ENCODE measurements at places on chromosomes 1 and 21.

DNA sequence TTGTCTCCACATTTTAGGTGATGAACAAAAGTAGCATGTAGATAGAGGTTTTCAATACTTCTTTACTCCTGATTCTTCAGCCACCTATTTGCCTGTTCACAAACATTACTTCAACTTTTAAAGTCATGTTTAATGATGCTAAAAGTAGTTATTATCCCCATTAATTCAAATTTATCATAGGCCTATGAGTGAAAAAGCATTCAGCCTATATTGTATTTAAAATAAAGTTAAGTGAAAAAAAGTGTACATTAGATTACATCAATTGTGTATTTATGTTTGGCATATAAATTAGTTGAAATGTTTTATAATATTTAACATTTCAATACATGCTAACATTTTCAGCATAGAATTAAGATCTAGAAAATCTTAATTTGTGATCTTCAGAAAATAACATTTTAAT lies 10.5 kb downstream of the CDKN2C start:
- no peak for DNase-seq

- DNase-seq: peak; percentile 81
These were observed 120.0 kb downstream of the SETD4 start for GRCh38 chr21:35940074-35940927.

GRCh38 chr1:108106775-108107174 lies 93.4 kb downstream of the SLC25A24 start:
- DNase-seq: no peak

DNA sequence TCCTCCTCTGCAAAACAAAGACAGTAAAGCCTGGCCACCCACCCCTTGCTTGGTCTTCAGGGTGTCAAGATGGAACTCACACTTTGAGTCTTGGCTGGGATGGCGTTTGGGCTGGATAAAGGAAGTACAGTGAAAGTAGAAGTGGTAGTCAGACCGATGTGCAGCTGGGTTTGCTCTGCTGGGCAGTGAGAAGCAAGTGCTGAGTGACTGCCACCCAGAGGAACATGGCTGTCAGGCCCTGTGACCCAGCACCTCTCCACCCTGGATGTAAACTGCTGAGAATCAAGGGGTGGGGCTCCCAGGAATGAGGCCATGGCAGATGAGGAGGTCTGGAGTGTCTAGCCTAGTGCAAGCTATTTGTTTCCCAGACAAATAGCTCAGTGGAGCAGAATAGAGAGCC lies 51.2 kb downstream of the POFUT2 start:
- DNase-seq: no peak

GRCh38 chr1:221316491-221317056 lies 425.3 kb downstream of the DUSP10 start:
- no peak for DNase-seq

DNA sequence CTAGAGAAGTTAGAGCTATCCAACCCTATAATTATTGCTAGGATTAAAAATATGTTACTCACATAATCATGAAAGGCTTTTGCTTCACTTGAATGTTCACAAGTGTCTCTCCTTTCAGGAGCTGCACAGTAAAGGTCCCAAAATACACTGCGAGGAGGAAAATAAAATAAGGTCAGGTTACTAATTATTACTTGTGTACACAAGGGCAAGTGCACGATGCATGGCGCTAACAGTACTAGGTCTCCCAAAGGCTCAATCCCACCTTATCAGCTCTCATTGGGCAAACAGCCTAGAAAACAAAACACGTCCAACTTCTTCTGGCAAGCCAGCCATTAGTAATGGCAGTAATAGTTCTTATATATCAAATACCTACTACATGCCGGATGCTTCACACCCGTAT lies 4.4 kb downstream of the SSBP3 start:
- peak; percentile 34 for DNase-seq

GRCh38 chr1:41689558-41689981 lies 205.1 kb upstream of the EDN2 start:
- no peak for DNase-seq

DNA sequence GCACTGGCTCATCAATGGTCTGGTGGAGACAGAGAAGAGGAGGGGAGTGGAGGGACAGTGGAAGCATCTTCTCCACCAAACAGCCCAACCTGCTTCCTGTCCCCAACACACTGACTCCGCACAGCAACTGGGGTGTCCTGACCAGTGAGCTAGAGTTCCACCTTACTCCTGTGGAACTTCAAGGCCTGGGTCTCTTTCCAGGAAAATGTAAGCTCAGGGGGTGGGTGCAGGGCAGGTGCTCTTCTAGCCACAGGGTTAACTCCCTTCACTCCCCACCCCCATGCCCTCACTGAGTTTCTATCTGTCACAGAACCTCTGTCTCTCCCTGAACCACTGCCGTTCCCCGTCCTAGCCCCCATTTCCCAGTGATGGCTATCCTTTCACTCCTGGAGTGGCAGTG lies 876 bp downstream of the MOB3C start:
- DNase-seq: no peak

DNA sequence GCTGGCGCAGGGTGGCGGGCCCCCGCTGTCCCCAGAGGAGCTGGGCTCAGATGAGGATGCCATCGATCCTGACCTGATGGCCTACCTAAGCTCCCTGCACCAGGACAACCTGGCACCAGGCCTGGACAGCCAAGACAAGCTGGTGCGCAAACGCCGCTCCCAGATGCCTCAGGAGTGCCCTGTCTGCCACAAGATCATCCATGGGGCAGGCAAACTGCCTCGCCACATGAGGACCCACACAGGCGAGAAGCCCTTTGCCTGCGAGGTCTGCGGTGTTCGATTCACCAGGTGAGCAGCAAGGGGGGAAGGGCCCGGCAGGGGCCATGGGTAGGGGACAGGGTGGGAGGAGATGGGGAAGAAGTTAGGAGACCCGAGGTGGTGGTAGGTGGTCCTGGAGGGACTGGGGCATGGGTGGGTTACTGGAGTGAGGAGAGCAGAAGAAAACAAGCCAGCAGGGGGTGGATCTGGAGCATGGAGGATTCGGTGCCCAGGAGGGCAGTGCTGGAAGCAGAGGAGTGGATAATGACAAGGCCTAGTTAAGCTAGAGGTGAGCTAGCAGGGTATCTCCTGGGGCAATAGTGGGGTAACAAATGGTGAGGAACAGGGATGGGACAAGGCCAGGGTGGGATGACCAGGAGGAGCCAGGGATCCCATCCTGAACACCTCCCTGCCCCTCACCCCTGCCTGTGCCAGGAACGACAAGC lies 13.1 kb downstream of the ZBTB7B start:
- DNase-seq: no peak

DNA sequence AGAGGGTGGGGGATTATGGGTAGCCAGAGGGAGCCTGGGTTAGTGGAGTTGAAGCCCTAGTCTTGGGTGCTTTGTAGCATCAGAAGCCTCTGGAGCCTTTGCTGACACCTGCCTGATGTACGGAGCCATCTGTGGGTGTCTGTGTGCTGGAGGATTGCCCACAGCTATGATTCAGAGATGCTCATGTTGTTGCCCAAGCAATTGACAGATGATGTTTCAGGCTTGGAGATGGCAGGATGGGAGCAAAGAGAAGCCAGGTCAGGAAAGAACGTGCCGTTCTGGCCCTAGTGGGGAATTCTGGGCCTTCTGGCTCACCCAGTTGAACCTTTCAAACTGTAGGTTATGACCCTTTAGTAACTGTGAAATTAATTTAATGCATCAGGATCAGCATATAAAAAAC lies 27.6 kb downstream of the COQ8A start:
- no peak for DNase-seq

Measured in NCI-H1092 (cell line).